ENCODE measurements at places on chromosomes 2 and 18.

DNA sequence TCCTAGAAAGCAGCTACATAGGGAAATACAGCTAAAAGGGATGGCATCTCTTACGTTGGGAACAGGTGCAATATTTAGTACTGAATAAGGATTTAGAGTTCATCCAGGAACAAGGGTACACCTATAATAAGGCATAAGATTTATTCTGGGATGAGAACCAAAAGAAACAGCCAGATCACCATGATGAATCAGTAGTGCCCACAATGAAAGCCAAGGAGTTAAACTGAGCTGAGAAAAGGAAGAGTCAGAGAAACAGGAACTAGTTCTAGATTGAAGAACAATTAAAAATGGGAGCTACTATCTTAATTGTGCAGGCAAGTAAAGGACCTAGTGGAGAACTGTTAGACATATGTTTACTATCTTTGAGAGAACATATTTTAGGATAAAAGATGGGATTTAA lies 692.3 kb downstream of the LRP1B start:
- DNase-seq, result no peak

DNA sequence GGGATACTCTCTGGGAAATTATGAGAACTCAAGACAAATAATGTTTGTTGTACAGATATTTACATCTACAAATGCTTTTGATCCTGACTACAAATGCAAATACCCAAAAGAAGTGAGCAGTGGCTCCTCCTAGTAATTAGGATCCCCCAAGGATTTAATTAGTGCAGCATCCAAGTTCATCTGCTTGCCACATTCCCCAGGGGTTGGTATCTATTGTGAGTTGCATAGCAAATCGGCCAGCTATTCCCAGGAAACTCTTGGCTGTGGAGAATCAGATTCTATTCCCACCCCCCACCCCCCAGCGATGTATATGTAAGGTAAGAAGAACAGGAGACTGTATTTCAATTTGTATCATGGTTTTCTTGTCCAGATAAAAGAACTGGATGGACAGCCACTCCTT lies 725.1 kb upstream of the CDH7 start:
- no peak for DNase-seq

DNA sequence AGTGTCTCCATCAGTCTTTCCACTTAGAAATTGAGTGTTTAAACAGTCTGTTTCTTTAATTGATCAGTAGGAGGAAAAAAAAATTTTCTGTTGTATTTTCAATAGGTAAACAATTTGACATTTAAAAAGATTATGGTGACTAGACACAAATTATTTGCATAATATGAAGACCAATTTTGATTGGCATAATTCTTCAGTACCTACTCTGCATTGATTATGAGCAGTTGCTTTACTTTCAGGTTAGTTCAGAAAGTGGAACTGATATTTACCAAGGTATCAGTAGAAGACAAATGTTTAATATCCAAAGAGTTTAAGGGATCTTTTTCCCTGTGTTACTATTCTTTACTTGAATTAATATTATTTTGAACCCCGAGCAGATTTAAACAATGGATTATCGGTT lies 2.6 kb downstream of the ADAM23 start:
- no peak for DNase-seq

DNA sequence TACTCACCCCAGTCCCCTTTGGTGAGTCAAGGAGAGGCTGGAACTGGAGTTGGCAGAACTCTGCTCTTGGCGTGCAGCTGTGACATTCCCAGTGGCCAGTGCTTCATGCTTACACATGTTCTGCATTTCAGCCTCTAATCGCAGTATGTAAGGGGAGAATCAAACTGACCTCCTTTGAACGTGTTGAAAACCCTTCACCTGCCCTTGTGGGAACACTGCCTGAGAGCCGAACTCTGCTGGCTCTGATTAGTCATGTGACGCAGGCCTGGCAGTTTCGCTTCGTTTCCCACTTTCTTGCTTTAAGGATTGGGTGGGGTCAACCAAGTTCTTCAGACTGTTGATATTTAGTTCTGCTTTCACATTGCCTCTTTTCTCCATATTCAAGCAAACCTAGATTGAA lies 173.8 kb upstream of the BCL2L11 start:
- DNase-seq, result no peak

DNA sequence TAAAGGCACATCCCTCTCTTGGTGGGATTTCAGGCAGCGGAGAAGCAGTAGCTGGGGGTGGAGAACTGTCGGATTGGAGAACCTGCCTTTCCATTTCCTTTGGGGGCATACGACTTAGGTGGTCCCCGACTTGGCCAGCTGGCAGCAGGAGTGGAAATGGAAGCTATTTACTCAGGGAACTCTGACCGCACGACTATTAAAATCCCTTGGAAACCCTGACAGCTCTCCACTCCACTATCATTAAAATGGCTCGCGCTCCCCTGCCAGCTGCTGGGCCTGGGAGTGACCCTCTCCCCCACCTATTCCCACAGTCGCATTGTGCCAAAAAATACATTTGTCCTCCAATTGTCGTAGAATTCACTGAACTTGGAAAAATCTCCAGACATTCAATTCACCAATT lies 77.7 kb upstream of the APCDD1 start:
- no peak for DNase-seq

DNA sequence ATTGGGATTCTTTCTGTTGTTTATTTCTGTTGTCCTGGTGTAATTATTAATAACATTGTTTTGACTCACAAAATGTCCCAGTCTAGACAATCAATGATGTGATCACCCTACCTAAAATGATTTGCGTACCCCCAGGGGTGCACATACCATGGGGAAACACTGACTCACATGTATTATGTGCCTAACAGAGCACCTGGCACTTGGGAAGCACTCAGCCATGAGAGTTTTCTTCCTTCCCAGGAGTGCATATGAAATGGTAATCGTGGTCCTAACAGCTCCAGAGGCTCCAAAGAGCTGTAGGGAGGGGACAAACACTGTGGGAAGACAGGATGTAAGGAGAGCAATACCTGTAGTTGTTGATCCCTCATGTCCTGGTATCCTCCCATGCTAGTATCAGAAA lies 187.8 kb upstream of the ERBB4 start:
- DNase-seq, result no peak

GRCh38 chr18:74154716-74155115 lies 6.4 kb downstream of the TIMM21 start:
- no peak for DNase-seq

DNA sequence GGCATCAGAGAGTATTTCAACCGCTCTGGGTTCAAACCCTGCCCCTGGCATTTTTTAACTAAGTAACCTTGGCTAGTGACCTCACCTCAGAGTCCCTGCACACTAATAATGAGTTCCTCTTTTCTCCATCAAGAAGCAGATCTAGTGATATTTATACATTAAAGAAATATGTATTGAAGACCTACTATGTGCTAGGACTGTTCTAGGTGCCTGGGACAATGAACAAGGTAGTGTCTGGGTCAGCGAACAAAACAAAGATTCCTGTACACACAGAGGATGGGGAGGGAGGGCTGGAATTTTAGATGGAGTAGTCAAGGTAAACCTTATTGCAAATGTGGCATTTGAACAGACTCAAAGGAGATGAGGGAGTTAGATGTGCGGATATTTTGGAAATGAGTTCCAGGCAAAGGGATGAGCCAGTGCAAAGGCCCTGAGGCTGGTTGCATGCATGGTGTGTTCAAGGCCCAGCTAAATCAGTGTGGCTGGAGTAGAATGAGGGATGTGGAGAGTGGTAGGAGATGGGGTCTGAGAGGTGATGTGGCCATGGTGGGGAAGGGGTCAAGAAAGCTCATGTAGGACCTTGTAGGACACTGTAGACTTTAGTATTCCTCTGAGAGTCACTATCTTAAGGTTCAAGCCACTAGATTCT lies 57.6 kb upstream of the FZD7 start:
- DNase-seq, result no peak

DNA sequence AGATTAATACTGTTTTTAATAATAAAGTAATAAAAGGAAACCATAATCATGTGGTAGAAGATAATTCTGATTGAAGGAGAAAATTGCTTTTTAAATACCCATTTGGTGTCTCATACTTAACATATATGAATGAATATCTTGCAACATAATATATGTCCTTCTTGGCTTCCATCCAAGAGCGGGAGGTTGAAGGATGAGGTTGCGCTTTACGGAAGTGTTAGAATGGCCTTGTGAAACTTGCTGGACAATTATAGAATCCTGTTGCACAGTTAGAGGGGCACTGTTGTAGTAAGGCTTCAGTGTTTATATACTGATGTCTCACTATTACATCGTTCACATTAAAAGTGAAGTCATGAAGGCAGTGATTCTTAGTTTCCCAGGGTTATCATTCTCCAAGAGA lies 9.4 kb downstream of the INSIG2 start:
- no peak for DNase-seq

GRCh38 chr2:153214337-153214736 lies 264.2 kb downstream of the RPRM start:
- DNase-seq, result no peak

DNA sequence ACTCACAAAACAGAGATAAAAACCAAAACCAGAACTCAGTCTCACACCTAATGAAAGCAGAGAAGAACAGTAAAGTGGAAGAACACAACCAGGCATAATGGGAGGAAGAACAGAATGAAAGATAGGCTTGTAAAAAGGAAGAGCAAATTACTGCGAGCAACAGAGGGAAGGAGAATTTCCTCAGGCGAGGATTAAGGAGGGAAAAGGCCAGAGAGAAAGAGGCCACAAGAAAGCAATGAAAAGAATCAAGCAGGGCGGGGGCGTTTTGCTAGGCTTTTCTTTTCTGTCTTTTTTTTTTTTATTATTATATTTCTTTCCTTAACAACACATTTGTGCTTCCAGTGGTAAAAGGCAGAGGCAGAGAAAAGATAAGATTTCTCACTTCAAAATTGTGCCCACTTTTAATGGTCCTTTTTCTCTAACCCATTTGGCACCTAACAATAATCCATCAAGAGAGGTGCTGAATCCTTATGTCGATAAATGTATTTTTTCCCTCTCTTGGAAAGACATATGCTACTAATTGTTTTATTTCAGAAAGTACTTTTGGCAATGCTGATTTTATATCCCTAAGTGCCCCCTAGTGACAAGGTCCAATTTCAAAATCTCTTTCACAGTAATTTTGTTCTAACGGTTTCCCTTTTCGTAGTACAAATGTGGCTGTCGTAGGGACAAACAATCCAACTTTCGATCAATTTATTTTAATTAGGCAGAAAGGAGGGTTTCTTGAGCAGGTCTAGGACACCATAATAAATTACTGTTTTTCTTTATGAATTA lies 138.7 kb upstream of the AQP4 start:
- DNase-seq, result peak; percentile 41

- DNase-seq, result no peak
These were observed 120.1 kb downstream of the MMADHC start for GRCh38 chr2:149467436-149467835.

- DNase-seq, result no peak
These were observed 214.9 kb downstream of the L3MBTL4 start for GRCh38 chr18:6199777-6200176.

GRCh38 chr2:218252509-218253231 lies 8.1 kb upstream of the GPBAR1 start:
- DNase-seq, result no peak

- DNase-seq, result no peak
These were observed 8.7 kb downstream of the SNED1 start for GRCh38 chr2:241007111-241007510.

- no peak for DNase-seq
These were observed 36.4 kb downstream of the PTGR3 start for GRCh38 chr18:75172299-75173124.

GRCh38 chr2:148209603-148210002 lies 188.7 kb downstream of the MBD5 start:
- no peak for DNase-seq

- DNase-seq, result no peak
These were observed 34.3 kb upstream of the C18orf32 start for GRCh38 chr18:49521216-49521835.

DNA sequence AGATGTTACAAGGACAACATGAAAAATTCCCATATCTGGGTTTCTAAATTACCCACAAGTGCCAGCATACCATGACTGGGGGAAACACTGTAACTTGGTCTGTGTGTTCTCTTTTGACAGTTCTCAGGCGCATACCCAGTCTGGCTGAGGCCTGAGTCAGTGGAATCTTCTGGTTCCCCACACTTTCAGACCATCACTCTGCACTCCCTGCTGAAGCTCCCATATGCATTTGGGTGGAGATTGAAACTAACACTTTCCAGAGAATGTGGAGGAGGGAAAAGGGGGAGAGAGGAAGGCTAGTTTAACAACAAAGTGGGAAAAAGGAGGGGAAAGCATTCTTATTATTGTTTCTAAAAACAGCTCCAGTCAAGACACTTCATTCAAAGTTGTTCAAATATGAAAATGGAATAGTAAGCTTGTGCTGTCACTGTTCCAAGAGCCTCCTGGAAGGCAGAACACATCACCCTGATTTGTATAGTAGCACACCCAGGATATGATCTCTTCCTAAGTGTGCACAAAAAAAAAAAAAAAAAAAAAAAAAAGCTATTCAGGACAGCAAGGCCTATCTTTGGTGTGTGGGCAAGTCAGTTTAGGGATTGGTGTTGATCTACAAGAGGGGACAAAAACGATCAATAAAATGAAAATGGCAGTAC lies 48.1 kb upstream of the CTIF start:
- DNase-seq, result no peak

- no peak for DNase-seq
These were observed 1327.1 kb upstream of the ZEB2 start for GRCh38 chr2:145846982-145847381.

DNA sequence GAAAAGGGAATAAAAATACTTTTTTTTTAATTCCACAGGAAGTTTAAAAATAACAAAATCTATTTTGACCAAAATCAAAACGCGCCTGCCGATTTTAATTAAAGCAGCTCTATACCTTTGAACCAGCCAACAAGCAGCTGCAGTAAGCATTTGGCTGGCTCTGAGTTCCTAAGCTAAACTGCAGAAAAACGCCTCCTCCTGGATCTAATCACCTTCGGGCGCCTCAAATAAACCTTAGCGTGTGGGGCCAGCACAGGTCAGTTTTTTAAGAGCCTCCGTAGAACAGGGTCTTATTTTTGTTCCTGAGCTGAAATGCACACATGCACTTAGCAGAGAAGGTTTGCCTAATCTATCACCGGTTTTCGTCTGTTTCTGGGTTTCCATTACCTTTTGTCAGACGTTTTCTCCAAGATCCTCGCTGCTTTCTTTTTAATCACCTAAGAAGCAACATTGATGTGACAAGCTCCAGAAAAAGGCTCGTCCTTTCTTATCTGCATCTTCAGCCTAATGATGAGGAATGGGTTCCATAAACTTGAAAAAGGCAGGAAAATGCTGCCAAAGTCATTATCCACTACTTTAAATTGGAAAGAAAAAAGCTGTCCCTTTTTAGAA lies 64.7 kb upstream of the HNRNPA3 start:
- no peak for DNase-seq

DNA sequence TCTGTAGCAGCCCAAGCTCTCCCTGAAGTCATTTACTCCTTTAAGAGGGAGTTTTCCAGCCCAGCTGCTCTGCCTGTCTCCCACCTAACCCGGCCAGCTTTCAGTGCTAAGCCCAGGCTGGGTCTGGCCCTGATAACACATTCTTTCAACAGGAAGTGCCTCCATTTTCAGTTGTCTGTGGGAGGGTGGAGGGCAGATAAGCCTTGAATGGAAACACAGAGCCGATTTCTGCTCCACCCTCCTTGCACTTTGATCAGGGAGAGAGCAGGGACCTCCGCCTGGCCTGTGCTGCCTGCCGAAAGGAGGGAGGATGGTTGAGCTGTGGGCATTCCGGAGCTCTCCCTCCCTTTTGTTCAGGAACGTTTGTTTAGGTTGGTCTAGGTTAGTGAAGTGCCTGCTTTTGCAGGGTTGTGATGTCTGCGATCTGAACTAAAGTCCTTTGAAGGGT lies 24.8 kb downstream of the GATA6 start:
- no peak for DNase-seq
